ENCODE measurements at places on chromosomes 7 and 10.

DNA sequence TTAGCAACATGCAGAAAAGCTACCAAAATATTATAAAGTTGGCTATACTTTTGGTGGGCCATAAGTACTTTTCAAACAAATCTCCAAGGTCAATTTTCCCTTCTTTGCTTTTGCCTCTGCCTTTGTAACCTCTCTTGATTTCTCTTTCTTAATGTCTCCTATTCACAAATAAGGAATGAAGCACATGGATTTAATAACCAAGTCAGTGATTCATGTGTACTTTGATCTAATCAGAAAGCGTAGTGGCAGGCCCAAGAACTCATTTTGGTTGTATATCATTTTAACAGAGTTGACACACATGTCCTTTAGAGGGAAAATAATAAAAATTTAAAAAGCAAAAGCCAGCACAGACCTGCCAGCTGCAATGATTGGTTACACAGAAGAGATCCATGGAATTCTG, 93.7 kb downstream of the FZD1 start:
- DNase-seq: no peak

DNA sequence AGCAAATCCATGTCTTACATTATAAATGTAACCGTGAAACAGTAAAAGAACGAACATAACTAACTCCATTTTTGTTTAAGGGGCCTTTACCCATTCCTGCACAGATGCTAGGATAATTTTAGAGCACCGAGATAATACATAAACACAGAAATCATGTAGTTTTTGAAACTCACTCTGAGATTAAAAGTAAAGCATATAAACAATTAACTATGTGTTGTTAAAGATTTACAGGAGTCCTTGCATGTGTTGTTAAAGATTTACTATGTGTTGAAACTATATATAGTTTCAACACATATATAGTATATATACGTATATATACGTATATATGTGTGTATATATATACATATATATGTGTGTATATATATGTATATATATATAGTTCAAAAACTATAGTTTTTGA, 7.2 kb upstream of the CALML3 start:
- DNase-seq: no peak

DNA sequence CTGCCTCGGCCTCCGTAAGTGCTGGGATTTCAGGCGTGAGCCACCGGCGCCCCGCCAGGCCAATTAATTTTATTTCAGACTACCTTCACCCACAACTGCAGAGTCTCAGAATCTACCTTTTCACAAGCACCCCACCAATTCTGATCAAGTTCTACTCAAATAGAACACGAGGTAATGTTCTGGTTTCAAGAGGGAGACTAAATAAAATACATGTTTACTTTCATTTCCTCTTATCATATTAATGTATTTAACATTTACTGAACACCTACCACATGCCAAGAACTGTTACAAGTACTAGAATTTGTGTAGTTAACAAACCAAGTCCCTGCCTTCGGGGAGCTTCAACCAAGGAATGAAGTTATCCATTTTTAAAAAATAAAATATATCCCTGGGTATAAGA, 25.5 kb upstream of the RGS10 start:
- no peak for DNase-seq

DNA sequence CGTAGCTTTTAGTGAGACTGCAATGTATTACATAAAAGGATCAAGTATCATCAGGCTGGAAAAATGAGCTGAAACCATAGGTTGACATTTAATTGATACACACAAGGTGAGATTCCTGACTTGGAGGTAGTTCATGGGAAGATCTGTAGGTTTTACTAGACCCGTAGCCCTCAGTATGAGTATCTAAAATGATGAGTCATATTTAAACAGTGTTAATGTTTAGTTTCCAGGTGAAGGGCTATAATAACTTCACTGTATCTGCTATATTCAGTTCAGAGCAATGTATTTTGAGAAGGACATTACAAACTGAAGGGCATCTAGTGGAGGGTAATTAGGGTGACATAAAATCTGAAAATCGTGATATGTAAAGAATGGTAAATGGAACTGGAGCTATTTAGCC, 35.0 kb downstream of the ENTPD1 start:
- DNase-seq: no peak

DNA sequence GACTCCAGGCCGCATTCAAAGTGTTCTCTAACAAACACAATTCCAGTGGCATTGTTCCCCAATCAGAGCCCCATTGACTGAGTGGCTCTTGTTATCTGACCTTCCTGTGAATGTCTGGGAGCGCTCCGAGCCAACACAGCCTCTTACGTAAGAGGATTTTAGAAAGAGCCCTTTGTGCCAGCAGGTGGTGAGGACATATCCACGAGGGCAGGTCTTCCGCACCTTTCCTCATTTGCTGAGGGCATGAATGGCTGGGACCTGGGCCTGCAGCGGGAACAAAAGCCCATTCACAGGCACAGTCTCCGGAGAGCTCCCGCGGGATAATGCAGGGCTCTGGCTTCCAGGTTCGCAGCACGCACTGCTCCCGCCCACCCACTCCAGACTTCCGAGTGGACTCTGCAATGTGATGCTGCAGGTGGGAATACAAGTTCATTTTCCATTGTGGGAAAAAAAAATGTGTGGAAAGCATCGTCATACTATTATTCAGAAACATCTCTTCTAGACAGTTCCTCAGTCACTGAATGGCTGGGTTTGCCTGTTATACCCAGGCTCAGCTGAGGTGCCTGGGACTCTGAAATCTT, 295.0 kb upstream of the IGFBP3 start:
- no peak for DNase-seq

DNA sequence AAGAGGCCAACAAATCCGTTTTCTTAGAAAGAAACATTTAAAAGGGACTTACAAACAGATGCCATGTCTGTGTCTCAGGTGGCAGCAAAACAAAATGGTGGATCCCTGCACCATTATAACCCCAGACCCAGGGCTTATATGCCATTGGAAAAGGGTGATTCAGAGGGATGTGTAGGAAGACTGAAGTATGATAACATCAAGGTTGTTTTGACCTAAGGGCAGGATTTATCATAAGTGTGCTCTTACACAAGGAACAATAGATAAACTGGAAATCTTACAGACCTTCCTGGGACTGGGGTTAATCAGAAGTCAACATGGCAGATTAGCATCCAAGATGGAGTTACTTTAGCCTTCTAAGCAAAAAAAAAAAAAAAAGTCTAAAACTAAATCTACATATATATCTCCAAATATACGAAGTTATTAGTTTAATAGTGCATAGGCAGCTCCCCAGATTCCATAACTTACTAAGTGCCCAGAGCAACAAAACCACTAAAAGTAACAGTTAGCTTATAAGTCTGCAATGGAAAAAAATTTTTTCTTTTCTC, 34.3 kb upstream of the WNT16 start:
- DNase-seq: no peak

DNA sequence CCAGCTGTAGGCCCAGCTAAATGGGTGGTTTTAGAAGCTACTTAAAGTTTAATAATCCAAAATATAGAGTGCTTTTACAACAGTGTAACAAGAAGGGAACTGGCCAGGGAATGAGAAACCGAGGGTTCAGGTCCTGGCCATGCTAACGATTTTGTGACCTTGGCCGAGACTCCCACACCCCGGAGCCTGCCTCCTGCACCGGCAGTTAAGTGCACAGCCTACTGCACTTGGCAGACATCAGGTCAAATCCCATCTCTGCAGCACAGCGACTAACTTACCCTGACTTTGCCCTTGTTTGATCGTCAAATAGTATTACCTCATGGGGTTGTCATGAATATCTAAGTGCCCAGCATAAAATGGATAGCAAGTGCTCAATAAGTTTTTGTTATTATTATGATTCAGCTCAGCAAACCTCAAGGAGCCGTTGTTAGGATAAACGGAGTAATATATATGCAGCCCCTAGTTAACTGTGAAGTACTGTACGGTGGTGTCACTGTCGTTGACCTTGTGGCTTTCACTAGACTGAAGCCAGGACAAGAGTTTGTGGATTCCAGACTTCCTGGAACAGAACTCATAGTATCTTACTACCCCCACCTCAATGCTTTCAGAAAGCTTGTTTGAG, 35.5 kb downstream of the LYZL1 start:
- no peak for DNase-seq

- DNase-seq: peak; percentile 41
These were observed 79.6 kb downstream of the ZFAND4 start for GRCh38 chr10:45592926-45593325.

GRCh38 chr10:70176441-70176840, 6.1 kb upstream of the SAR1A start:
- no peak for DNase-seq

GRCh38 chr10:21427804-21428481, 97.5 kb downstream of the SKIDA1 start:
- DNase-seq: peak; percentile 19

GRCh38 chr10:49350846-49351532, 44.9 kb downstream of the DRGX start:
- DNase-seq: no peak
